ENCODE measurements at places on chromosomes 2 and 18.

DNA sequence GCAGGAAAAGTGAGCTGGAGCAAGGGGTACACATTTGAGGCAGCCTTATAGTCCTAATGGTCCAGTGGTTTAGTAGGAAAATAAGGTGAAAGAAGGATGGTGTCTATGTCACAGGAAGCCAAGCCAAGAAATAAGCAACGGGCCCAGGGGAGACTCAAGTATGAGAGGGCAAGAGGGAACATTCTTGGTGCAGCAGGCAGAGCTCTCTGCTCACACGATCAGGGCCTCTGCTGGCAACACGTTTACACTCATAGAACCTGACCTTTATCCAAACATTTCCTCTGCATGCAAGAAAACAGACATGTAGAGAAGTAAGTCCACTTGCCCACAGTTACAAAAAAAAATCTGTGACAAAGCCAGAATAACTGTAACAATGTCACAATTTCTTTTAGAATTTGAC lies 32.6 kb upstream of the LRRC30 start:
- no peak for DNase-seq

DNA sequence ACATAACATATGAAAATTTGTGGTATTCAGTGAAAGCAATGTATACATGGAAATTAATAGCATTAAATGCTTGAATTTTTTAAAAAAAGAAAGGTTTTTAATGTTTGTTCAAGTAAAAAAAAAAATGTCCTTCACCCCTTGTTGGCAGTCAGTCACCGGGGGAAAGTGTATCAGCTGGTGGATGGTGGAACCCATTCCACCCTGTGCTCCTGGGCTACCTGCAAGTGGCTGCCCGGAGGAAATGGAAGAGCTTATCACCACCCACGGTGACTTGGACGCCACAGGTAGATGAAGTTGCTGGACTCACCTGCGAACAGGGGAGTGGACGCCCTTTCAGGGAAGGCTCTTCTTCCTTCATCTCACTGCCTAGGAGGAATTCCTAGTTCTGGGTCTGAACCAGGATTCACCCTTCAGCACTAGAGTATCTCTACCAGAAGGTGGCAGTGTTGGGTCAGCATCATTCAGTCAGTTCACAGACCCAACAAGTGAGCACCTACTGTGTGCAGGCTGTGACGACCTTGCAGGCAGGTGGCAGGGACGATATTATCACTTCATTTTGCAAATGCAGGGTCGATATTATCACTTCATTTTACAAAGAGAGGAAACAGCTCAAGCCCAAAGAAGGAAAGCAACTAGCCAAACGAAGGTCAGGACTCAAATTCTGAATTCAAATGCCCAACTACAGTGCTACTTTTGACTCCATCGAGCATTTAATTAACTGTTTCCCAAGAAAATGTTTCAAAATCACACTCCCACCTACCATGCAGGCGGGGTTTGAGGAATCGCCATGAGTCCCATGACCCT lies 35.8 kb downstream of the CIB4 start:
- peak; percentile 65 for DNase-seq

- peak; percentile 62 for DNase-seq
These were observed 71.7 kb downstream of the IL1R2 start for GRCh38 chr2:102063487-102063911.

DNA sequence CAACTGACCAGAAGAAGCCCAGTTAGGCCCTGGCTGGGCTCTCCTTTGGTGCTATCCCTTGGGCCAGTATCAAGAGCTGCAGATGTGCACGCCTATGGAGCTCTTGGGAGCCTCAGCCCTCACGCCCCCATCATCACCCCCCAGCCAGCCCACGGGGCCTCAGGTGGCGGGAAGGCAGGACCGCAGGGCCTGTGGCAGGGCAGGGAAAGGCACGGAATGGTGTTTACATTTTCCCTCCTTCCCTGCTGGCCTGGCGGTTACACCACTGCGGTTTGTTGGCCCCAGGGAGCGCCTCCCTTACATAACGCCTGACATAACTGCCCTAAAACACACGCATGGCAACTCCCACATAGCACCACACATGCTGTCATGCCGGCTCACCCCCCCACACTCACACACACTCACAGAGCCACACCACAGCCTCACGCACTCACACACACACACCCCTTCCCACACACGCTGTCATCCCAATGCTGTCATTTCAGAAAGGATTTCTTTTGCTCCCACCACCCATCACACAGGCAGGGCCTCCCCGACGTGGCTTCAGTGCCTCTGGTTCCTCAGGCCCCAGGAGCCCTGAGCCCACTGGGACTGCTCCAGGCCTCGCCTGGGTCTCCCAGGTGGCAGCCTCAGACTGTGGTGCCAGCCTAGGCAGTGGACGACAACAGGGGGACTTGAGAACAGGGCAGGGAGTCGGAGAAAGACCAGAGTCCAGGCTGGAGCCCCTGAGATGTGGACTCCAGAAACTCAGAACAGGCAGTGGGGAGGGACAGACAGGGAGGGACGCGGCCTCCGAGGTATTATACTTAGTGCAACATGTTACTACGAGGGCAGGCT lies 15.7 kb downstream of the ZFP36L2 start:
- DNase-seq, result peak; percentile 99

- no peak for DNase-seq
These were observed 297.2 kb downstream of the NDUFA10 start for GRCh38 chr2:239727776-239728600.

DNA sequence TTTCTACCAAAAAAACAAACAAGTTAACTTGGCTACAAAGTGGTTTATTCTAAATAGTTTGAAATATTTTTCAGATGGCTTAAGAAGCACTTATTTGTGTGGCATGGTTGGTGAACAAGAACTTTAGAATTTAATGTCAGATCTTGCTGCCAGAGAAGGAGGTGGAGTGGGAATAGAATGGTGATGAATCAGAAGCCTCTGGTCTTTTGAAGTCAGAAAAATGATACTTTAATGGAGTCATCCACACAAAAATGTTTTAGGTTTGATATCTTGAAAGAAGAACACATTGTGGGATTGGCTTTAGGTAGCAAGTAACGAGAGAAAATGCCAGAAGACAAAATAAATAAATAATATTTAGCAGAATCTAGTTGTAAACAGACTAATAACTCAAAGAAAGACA lies 243.1 kb upstream of the FANCL start:
- DNase-seq, result no peak

- DNase-seq, result no peak
These were observed 206.4 kb upstream of the SMAD2 start for GRCh38 chr18:48136827-48137373.

DNA sequence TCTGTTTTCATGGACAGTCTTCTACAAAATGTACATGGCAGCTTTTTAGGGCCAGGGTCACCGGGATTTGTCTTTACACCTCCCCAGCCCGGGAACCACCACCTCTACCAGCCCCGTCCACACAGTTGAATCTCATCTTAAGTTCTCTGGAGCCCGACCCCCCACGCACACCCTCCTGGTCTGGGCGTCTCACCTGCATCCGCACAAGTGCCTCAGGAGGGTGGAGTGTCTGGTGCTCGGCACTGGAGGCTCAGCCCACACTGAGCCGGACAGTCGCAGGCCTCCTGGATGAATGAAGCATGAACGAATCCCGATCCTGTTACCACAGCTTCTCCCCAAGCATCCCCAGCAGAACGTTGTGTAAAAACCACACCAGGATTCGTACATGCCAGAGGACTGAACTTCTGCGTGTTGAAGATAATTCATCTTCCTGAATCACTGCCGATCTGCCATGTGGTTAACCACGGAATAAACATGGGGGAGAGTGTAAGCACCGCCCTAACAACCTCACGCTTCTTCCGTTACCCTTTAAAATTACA lies 162.0 kb downstream of the RTP5 start:
- DNase-seq, result peak; percentile 63

DNA sequence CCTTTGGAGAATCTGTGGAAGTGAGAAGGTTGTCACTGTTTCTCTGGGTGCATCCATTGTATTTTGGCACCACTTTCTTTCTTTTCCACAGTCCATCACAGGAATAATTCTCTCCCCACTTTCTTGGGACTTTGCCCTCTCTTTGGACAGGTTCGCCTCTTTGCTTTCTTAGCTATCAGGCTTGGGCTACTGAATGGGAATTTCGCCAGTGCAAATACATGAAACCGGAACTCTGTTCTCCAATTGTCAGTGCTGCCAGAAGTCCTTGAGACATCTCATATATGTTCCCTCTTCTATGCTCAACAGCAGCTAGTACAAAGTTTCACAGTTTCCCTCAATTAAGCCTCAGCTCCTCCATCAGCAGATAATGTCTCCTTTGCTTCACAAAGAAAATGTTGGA lies 76.2 kb downstream of the NABP1 start:
- DNase-seq, result no peak

DNA sequence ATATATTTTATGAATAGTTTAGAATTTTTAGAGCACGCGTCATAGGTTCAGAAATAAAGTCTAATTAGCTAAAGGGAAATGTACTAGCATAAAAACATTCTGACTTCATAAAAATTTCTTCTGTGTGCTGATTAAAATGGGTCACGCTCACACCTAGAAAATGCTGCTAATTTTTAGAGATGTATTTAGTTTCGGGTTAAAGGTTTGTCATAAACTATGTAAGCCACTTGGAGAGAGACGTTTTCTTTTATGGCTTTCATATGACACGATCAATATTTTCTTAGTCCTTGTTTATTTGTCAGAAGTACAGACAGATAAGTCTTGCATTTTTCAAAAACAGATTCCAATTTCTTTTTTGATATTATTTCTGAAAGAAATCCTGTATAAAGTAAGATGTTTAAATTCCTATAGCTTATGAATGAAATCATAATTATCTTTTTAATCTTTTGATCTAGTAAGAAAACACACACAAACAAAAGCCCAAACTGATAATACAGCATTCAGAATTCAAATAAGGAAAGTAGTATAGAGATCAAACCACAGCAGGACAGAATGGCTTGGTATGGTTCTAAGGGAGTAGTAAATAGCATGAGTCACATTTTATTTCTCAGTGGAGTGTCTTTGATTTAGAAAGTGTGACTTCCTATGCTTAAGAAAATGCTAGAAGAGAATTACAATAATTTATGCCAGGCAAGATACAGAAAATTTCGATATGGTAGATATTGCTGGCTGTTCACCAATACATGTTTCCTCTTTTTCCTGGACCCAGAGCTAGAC lies 236.6 kb downstream of the GPD2 start:
- DNase-seq, result no peak

- DNase-seq, result no peak
These were observed 193.8 kb upstream of the STK17B start for GRCh38 chr2:196365145-196365544.

DNA sequence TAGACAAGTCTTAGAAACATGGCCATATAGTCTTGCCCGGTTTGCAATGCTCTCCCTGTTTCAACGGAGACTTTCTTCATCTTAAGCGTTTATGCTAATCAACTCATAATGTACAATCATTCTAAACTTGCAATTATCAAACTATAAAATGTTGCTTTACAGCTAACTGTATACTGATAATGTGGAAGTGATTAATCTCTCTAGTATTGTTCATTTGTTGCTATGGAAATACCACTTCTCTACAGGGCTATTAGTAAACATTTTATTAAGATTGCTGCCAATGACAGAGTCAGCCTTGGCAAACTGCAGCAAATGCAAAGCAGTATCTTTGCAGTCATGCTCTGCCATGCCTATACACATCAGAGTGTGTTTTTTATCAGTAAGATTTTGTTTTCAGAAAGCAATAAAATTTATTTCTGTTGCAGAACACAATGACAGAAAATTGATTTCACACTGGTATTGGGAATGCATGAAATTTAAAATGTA lies 1201.8 kb upstream of the CDH2 start:
- no peak for DNase-seq

GRCh38 chr2:196492946-196493345 lies 146.6 kb upstream of the CCDC150 start:
- DNase-seq, result no peak

GRCh38 chr2:41764919-41765318 lies 282.9 kb upstream of the PKDCC start:
- no peak for DNase-seq

DNA sequence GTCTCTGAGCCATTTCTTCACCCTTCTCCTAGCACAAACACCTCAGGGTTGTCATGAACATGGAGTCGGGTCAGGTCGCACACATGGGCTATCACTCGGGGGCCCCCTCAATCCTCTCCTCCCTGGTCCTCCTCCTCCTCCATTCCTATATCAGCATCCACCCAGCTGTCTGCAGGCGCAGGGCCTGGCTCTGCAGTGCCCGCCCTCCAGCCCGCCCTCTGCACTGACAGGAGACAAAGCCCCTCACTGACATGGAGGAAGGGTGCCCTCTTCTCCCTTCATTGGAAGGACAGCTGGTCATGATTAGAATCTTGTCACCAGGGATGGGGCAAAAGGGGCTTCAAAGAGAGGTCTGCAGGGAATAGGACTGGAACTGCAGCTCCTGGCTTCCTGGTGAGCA lies 21.7 kb downstream of the HS1BP3 start:
- DNase-seq, result no peak

- DNase-seq, result no peak
These were observed 174.2 kb upstream of the EPAS1 start for GRCh38 chr2:46123013-46123412.

- DNase-seq, result no peak
These were observed 30.0 kb downstream of the CPS1 start for GRCh38 chr2:210586381-210586780.

DNA sequence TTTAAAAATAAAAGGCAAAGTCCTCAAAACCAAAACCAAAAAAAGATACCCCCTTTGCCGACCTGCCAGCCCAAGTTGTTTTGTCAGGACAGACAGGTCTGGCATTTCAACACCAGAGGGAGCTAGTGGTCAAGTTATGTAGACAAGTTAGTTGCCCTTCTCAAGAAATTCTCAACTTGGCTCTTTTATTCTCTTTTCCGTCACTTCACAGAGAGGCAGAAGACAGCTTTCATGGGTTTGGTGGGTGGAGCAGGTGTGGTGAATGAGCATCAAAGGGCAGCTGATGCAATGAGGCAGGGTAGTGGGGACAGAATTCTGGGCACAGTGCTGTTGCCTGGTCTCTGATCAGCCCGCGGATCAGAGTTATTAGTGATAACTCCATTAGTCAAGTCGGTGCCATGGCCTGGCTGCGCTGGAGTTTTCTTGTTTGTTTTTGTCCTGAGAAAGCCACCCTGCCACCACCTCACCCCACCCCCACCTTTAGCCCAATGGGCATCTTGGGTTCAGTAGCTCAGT lies 303.7 kb upstream of the EPAS1 start:
- DNase-seq, result peak; percentile 75

DNA sequence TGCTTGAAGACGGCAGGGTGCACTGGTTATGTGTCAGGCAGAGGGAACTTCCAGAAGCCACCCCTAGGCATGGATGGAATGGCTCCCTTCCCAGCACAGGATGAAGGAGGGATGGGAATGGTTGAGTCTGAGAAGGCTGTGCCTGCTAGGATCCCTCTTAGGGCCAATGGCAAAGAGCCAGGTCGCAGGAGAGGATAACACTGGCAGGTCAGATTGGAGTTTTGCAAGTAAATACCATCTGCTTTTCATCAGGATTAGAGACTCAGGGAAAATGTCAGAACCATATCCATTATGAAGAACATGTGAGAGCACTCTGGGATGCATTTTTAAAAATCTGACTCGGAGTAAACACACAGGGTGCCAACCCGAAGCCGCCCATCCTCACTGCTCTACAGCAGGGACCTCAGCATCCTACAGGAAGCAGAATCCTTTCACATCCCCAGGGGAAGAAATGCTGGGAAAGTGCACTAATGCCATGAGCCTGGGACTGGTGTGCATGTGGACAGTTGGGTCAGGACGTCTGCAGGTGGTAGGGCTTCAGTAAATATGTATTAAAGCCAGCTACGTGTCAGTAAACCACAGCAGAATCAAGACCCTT lies 139.9 kb downstream of the MYT1L start:
- DNase-seq, result no peak

GRCh38 chr18:44748582-44748981 lies 67.9 kb downstream of the SETBP1 start:
- DNase-seq, result no peak
